ENCODE measurements at places on chromosomes 7 and 10.

DNA sequence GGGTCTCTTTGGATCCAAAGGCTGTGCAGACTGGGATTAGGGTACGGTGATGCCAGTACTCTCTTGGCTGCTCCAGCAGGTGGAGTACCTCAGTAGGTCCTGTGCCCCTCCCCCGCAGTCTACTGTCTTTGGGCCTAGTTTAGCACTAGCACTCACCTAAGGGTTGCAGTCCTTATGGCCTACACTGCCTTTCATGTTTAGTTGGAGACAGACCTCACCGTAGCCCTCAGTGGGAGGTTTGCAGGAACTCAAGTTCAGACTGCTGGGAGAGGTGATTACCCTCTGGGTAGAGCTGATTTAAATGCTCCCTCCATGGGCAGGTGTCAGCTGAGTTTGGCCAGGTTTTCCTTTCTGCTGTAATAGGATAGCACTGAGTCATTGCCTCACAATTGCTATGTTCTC is 210.8 kb upstream of the TMEM196 start:
- DNase-seq = no peak

GRCh38 chr7:36344622-36345021 is 45.0 kb upstream of the ANLN start:
- DNase-seq = no peak

GRCh38 chr10:77524281-77524711 is 113.3 kb downstream of the KCNMA1 start:
- no peak for DNase-seq

DNA sequence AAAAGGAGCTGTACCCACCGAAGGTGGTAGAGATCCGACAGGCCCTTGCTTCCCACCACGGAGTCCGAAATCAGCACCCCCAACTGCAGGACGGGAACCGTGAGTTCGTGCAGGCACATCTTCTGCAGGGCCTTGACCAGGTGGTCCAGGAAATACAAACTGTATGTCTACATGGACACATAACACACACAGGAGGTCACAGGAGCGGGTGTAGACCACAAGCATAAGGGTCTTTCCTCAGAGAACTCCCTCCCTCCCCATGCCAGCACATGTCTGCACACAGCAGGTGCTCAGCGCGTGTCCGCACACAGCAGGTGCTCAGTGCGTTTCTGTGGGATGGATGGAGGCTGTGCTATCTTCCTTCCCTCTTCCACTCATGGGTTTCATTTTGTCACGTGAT is 69.7 kb downstream of the CFAP46 start:
- no peak for DNase-seq

DNA sequence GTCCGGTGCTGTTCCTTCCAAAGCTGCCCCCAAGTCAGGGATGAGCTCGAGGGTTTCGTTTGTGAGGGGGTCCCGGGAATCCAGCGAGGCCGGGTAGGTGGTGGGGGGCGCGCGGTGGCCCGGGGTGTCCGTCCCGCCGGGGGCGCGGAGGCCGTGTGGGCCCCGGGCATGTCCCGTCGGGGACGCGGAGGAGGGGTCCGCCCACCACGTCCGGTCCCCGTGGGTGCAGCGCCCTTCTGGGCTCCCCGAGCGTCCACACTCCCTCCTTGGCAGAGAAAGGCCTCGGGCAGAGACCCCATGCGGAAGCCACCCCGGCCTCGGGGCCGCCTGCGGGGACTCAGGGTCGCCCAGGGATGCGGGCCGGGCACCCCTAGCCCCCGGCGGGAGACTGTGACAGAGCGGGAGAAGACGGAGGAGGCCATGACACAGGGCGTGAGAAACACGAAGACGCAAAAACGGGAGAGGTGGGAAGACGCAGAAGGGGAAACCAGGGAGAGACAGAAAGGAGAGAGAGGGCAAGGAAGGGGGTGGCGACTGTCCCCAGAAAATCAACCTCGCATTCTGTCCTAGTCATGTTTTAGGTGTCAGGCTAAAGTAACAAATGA is 640 bp upstream of the ZNF425 start:
- DNase-seq = peak; percentile 63

- DNase-seq = peak; percentile 53
These were observed at the start of gene STOX1 for GRCh38 chr10:68826764-68827591. Gene STOX1 (plus strand): TSS chr10:68827531. CDS start chr10:68827624, 93 bp downstream.

- peak; percentile 39 for DNase-seq
These were observed 281.1 kb downstream of the CCDC3 start for GRCh38 chr10:12720217-12720981.

DNA sequence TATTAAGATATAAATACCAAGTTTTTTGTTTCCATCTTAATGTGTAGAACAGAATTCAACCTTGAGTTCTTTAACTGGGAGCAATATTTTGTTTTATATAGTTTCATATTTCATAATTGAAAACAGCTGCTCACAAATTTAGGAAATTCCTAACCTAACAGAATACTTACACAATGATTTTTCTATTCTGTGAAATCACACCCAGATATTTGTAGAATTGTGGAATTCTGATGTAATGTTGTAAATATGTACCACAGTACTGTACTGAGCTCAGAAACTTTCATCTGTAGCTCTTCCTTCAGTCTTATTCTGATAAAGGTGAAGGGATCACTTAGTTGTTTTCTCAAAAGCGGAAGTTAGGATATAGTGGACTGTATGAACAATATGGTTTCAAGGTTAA is 143.4 kb upstream of the GLI3 start:
- no peak for DNase-seq

All from stimulated activated CD4-positive, alpha-beta T cell treated with anti-CD3 and anti-CD28 coated beads, Interleukin-2, amount 100 ng/mL, for 48 hours (primary cell).